GDM1 (cell line): ENCODE measurements at places on chromosomes 3 and 15.

DNA sequence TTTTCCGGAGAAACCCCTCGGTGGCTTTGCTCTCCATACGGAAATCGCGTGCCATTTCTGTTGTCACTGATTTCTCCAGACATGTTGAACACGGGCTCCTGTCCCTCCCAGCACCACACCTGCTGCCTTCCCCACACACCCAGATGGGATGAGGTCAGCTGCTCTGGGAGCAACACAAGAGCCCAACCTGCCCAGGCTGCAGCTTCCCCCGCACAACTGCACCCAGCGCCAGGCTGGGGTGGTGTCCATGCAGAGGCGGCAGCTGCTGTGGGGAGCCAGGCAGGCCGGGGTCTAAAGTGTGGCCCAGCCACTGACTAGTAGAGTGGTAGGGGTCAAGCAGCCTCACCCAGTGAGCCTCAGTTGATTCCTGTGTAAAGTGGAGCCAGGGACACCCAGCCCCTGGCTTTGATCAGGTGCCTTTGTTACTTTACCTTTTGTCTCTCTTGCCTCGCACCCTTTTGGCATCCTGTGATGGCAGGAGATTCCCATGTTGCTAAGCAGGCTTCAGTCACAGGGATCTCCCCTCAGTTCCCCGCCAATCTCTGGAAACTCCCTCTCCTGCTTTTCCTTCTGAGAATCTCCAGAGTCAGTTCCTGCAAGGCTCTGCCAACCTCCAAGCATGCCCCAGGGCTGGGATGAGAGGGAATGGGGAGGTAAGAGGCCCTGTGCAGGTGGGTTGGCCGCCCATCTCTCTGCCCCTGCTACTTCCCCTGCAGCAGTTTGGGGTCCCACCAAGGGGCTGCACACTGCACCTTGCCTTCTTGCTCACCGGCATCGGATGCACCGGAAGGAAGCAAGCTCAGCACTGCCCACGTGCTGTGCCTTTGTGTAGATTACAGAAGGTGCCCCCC lies 91.8 kb upstream of the ALDH1A3 start:
- DNase-seq = no peak

GRCh38 chr3:95434491-95434890 lies 1371.6 kb downstream of the NSUN3 start:
- DNase-seq = no peak

DNA sequence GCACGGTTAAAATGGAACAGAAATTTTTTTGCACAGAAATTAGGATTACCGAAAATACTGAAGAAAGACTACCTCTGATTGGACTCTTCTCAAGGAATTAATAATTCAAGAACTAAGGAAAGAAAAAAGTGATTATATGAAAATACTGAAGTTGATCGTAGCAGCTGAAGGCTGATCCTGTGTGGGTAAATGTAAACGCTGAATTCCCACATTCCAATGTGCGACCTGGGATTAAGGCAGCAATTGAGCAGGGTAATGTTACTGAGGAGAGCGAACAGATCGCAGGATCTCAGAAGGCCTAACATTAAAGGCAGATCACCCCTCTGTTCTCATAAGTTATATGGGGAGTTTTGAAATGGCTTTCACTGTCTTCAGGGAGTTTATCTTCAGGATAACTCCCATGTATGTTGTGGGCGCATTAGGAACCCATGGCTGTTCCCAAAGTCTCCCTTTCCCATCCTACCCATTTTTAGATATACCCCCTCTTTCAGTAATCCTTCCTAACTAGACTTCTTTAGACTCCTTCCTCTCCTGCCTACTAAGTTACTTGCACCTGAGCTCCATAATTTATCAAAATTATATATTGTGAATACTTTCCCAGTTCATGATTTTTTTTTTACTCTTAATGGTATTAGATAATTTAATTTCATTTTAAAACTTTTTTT lies 1.0 kb upstream of the UBL7 start:
- DNase-seq = no peak

GRCh38 chr3:81910244-81910852 lies 148.9 kb upstream of the GBE1 start:
- DNase-seq = no peak

GRCh38 chr3:67804089-67804488 lies 149.7 kb upstream of the SUCLG2 start:
- no peak for DNase-seq
